NCI-H460 (cell line): ENCODE measurements at places on chromosomes 5 and 9.

DNA sequence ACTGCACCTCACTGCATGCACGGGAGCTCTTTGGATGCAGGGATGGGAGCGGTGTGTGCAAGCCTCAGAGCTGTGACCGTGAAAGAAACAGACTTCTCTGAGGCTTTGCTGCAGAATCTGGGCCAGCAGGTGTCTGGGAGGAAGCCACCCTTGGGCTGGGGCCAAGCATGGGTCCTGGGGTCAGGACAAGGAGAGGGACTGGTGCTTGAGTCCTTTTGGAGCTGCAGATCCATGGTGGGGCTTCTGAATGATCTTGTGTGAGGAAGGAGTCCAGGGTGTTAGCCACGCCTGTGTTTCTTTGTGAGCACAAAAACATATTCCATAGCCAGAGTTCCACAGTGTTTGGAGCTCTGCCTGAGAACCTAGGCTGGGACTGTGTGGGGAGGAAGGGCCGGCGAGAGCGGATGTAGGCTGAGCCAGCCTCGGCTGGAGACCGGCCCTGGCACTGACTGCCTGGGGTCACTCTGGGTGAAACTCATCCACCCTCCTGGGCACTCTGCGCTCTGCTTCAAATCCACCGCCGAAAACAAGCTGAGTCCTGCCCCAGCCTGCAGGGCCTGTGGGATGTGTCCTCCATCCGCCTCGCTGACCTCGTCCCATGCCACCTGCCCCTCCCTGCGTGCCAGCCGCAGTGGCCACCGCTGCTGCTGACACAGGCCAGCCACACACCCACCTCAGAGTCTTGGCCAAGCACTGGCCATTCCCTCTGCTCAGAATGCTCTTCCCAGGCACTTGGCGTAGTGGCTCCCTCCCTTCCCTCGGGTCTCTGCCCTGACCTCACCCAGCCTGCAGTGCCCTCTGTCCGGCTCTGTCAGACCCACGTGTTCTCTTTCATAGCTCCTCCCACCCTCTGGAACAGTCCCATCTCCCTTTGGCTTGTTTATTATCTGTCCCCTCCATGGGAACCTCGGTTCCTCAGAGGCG, 26.7 kb downstream of the ERGIC1 start:
- DNase-seq, result no peak

DNA sequence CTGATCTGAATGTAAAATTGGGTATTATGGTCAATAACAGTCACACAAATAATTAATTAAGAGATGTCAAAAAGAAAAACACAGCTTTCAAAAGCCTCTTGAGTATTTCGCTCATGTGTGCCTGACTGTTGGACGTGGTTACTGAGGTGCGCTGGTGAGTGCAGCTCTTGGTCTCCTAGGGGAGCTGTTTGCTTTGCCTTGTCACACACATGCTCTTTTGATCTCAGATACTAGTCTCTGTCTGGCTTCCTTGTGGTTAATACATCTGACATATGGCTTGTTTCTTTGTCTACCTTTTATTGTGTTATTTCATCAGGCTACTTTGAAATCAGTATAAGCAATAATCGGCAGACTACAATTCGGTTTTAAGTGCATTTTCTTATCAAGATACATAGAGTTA, 51.5 kb downstream of the PCSK1 start:
- peak; percentile 57 for DNase-seq

DNA sequence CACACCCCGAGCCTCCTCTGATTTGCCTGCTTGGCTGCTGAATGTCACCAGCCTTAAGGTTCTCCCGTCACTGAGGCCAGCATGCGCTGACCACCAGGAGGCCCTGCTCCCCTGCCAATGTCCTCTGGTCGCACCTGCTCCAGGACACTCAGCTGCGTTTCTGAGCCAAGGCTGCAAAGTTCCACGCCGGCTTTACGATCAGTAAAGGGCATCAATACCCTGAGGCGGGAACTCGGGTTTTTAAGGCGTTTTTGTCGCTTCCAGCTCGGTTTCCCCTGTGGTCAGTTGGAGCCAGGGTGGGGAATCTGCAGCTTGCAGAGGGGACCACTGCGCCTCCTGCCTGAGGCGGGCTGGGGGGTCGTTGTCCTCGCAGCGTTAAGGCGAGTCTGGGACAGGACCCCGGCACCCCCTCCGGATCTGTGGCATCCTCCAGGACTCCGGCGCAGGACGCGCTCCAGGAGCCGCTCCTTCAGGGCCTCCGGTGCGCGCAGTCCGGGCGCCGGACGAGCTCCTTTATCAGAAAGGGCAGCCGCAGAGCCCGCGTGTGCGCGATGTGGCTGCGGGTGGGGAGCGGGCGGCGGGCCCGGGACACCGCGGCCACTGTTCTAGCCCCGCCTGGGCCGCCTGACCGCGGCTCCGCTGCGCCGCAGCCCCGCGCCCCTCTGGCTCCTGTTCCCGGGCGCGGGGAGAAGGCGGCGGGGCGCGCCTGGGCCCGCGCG, 24.1 kb upstream of the FLT4 start:
- no peak for DNase-seq

- DNase-seq, result no peak
Observed at GRCh38 chr5:66666778-66667177, 70.6 kb downstream of the MAST4 start.

GRCh38 chr5:151141535-151141934, 16.0 kb downstream of the ANXA6 start:
- DNase-seq, result no peak

DNA sequence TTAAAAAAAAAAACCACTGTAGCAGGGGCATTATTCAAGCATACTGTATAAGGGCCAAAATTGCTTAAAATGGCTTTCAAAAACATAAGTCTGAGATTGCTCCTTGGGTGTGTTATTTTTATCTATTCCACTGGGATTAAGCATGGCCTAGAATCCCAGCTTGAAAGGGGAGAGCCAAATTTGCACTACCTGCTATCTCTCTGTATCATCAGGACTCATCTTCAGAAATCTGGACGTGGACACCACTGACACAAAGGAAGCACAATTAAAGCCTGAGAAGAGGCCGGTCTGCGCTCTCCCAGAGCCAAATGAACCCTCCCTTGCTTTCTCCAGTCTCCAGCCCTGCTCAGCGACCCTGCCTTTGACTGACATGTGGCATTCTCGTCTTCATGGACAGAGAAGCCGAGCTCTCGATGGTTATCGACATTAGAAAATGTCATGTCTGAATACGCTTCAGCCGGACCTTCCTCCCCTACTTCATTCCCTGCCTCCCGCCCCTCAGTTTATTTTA, 151.3 kb downstream of the EBF1 start:
- DNase-seq, result no peak

GRCh38 chr9:20599195-20599594, 23.1 kb downstream of the MLLT3 start:
- no peak for DNase-seq
